ENCODE measurements at places on chromosomes 5 and 9.

DNA sequence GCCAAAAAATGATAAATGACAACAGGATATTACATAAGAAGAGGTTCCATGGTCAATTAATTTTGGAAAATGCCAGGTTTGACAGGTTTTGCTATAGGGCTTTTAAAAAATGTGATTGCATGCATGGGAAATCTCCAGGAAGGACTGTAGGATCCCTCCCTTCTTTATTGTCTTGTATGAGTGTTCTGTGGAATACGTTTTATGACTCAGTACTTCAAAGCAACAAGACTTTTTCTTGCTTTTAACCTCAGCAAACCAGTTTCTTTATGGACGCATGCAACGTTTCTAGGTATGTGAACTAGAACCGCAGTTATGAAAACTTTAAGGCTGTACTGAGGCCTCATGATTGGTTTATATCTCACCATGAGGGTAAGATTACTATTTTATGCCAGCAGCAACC, 76.6 kb upstream of the NTRK2 start:
- no peak overlapping the region for H3K4me3 ChIP-seq
- peaks cover 10% of the 10 kb centered on the region for H3K4me1 ChIP-seq
- H3K36me3 ChIP-seq, result no peaks in the 10 kb centered on the region
- no peak overlapping the region for H3K27ac ChIP-seq

- DNase-seq, result no peak
- H3K36me3 ChIP-seq, result no peaks in the 10 kb centered on the region
- peak overlapping the region; percentile 89 for H3K27ac ChIP-seq
- peaks cover 21% of the 10 kb centered on the region for H3K27me3 ChIP-seq
- peak overlapping the region; percentile 72 for H3K4me3 ChIP-seq
- H3K4me1 ChIP-seq, result peaks cover 48% of the 10 kb centered on the region
Measured at GRCh38 chr5:142358121-142358520, 33.3 kb upstream of the SPRY4 start.

GRCh38 chr5:81767097-81767496, 16.2 kb upstream of the SSBP2 start:
- no peak overlapping the region for H3K4me3 ChIP-seq
- DNase-seq, result no peak
- H3K36me3 ChIP-seq, result no peaks in the 10 kb centered on the region
- no peak overlapping the region for H3K27ac ChIP-seq
- no peaks in the 10 kb centered on the region for H3K4me1 ChIP-seq

- DNase-seq, result no peak
- H3K4me1 ChIP-seq, result no peaks in the 10 kb centered on the region
- no peaks in the 10 kb centered on the region for H3K27me3 ChIP-seq
- H3K36me3 ChIP-seq, result no peaks in the 10 kb centered on the region
- no peak overlapping the region for H3K4me3 ChIP-seq
Measured at GRCh38 chr9:113461285-113461684, 2.2 kb upstream of the RGS3 start.

GRCh38 chr5:176364765-176365350, 429 bp upstream of the ARL10 start:
- H3K27me3 ChIP-seq, result no peaks in the 10 kb centered on the region
- peak overlapping the region; percentile 71 for H3K4me3 ChIP-seq
- peak overlapping the region; percentile 50 for H3K27ac ChIP-seq
- DNase-seq, result no peak
- peaks cover 11% of the 10 kb centered on the region for H3K36me3 ChIP-seq
- peaks cover 30% of the 10 kb centered on the region for H3K4me1 ChIP-seq

- peak overlapping the region; percentile 90 for H3K4me3 ChIP-seq
- no peaks in the 10 kb centered on the region for H3K27me3 ChIP-seq
- H3K27ac ChIP-seq, result peak overlapping the region; percentile 96
Measured at GRCh38 chr5:150000990-150001659, 586 bp downstream of the HMGXB3 start.

DNA sequence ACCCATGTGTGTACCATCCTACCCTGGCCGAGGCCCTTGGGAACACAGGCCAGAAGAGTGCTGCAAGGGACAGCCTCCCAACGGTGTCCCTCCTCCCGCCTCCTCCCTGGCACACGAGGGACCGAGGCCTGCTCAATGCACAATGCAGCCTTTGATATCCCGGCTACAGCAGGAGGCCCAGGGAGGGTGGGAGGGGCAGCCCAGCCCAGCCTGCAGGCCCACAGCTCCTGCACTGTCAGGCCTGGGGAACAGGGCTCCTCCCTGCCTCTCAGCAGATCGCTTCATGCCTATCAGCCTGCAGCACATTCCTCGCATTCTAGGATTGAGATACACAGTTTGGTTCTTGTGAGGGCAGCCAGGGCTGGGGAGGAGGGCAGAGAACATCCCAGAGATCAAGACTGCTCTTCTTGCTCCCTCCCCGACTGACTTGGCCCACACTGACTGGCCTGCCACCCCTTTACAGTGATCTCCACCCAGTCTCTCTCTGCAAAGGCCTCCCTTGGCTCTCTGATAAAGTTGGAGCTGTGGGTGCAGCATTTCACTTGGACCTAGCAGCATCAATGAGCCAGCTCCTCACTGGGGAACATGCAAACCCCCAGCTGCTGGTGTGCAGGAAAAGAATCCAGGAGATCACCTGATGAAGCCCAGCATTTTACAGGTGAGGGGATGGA, at the start of gene SH3TC2:
SH3TC2 (minus strand) TSS at position 46 of the 671 bp plus-strand sequence; CDS start at position 6, 40 bp downstream.
- H3K4me3 ChIP-seq, result no peak within 1 kb of the TSS
- no peak for DNase-seq
- no peaks in the 10 kb centered on the region for H3K36me3 ChIP-seq
- peaks cover 6% of the 10 kb centered on the region for H3K27me3 ChIP-seq

GRCh38 chr5:173522518-173522917, 93.9 kb downstream of the BOD1 start:
- no peak overlapping the region for H3K27ac ChIP-seq
- no peaks in the 10 kb centered on the region for H3K36me3 ChIP-seq
- H3K4me1 ChIP-seq, result no peaks in the 10 kb centered on the region
- no peak overlapping the region for H3K4me3 ChIP-seq
- no peak for DNase-seq

DNA sequence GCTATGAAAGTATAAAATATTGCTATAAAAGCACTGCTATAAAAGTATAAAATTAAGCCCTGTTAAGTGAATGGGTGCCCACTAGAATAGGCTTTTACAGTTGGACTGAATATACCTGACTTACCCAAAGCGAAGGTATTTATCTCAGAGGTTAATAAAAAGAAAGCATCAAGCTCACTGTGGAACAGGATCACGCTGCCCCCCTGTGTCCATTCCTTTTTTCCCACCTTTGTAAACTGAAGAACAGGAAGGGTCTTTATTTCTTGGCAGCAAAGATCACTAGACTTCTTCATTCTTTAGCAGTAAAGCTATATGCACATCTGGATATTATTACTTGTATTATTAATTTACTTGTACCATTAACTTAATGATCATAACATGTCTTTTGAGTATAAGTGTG, 22.1 kb upstream of the PLPP6 start:
- H3K4me3 ChIP-seq, result no peak overlapping the region
- H3K4me1 ChIP-seq, result peaks cover 4% of the 10 kb centered on the region
- peaks cover 3% of the 10 kb centered on the region for H3K27me3 ChIP-seq
- H3K36me3 ChIP-seq, result no peaks in the 10 kb centered on the region
- DNase-seq, result peak; percentile 61

- DNase-seq, result peak; percentile 48
- no peak overlapping the region for H3K27ac ChIP-seq
- no peak overlapping the region for H3K4me3 ChIP-seq
- H3K4me1 ChIP-seq, result no peaks in the 10 kb centered on the region
Measured at GRCh38 chr9:14428781-14429230, 114.9 kb upstream of the NFIB start.

DNA sequence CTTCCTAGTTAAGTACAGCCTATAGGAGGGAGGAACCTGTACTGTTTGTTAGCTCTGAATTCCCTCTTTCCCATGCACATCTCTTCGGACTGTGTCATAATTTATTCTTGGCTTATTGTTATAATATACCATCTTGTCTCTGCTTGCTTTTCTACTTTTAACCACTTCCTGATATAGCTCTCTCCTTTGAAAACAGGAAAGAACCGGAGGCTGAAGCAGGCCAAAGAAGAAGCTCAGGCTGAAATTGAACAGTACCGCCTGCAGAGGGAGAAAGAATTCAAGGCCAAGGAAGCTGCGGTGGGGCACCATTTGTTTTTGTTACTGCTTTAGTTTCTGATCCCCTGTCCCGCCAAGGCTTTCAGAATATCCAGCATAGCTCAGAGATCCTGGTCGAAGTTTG, 4.8 kb downstream of the ATP6V1G1 start:
- peaks cover 72% of the 10 kb centered on the region for H3K36me3 ChIP-seq
- H3K4me3 ChIP-seq, result peak overlapping the region; percentile 62
- DNase-seq, result peak; percentile 83
- H3K27me3 ChIP-seq, result no peaks in the 10 kb centered on the region

DNA sequence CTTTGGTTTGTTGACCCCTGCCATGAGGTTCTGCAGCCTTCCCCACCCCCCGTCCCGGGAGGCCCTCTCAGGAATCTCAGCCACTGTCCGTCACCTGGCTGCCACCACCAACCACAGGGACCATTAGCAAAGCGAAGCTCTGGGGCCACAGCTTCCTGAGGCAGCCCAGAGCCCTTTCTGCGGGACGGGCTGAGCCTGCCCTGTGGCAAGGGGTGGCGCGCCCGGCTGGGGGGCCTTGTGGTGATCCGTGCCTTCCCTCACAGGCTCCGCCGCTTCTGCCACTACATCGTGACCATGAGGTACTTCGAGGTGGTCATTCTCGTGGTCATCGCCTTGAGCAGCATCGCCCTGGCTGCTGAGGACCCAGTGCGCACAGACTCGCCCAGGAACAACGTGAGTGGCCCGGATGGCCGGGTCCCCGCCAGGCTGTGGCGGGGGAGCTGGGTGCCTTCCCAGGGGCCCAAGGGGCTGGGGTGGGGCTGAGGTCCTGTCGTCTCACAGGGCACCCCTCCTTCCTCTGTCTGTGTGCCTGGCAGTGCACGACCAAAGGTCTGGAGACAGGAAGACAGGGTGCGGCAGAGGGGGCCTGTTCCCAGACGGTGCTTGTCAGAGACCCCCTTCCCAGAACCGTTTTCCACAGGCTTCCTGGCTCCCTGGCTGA, 169.2 kb downstream of the CACNA1B start:
- no peaks in the 10 kb centered on the region for H3K27me3 ChIP-seq
- no peak overlapping the region for H3K4me3 ChIP-seq
- peak; percentile 5 for DNase-seq
- H3K4me1 ChIP-seq, result no peaks in the 10 kb centered on the region

GRCh38 chr5:76942581-76942980, 10.3 kb upstream of the CRHBP start:
- no peak overlapping the region for H3K27ac ChIP-seq
- H3K4me1 ChIP-seq, result no peaks in the 10 kb centered on the region
- peaks cover 20% of the 10 kb centered on the region for H3K27me3 ChIP-seq
- H3K36me3 ChIP-seq, result no peaks in the 10 kb centered on the region
- no peak overlapping the region for H3K4me3 ChIP-seq

DNA sequence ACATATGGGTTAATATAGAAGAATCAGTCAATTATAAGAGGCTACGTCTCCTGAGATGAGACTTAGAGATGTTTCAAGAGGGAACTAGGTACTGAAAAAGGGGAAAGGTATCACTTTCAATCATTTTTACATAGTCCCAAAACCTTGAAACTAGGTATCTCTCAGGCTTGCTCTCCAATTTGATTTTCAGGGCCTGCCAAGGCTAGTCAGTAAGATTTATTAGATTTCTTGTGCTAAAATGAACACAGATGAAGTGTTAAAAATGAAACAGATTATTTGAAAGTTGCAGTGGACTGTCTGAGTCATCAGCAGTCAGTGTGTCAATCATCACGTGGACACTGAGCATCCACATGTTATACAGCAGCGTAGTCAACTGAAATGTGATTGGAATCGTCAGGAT, 591.1 kb downstream of the DTWD2 start:
- no peak overlapping the region for H3K27ac ChIP-seq
- no peaks in the 10 kb centered on the region for H3K27me3 ChIP-seq
- no peaks in the 10 kb centered on the region for H3K4me1 ChIP-seq
- H3K4me3 ChIP-seq, result no peak overlapping the region
- H3K36me3 ChIP-seq, result no peaks in the 10 kb centered on the region

GRCh38 chr9:134405527-134405926, 79.3 kb downstream of the RXRA start:
- H3K4me3 ChIP-seq, result no peak overlapping the region
- peak overlapping the region; percentile 42 for H3K27ac ChIP-seq
- peaks cover 35% of the 10 kb centered on the region for H3K4me1 ChIP-seq
- no peaks in the 10 kb centered on the region for H3K27me3 ChIP-seq
- H3K36me3 ChIP-seq, result no peaks in the 10 kb centered on the region
- DNase-seq, result no peak

GRCh38 chr5:31758803-31759425, 120.0 kb downstream of the PDZD2 start:
- H3K4me1 ChIP-seq, result no peaks in the 10 kb centered on the region
- no peak for DNase-seq
- no peaks in the 10 kb centered on the region for H3K27me3 ChIP-seq
- no peak overlapping the region for H3K4me3 ChIP-seq
- no peaks in the 10 kb centered on the region for H3K36me3 ChIP-seq
- no peak overlapping the region for H3K27ac ChIP-seq

GRCh38 chr9:104675611-104676010, 18.7 kb upstream of the OR13D1 start:
- no peak for DNase-seq
- no peak overlapping the region for H3K27ac ChIP-seq
- no peaks in the 10 kb centered on the region for H3K4me1 ChIP-seq
- no peak overlapping the region for H3K4me3 ChIP-seq
- peaks cover 9% of the 10 kb centered on the region for H3K27me3 ChIP-seq

- peaks cover 41% of the 10 kb centered on the region for H3K4me1 ChIP-seq
- no peak overlapping the region for H3K4me3 ChIP-seq
- H3K27me3 ChIP-seq, result peaks cover 18% of the 10 kb centered on the region
- H3K27ac ChIP-seq, result no peak overlapping the region
- no peak for DNase-seq
- H3K36me3 ChIP-seq, result no peaks in the 10 kb centered on the region
Measured at GRCh38 chr5:178117923-178118701, 4.8 kb downstream of the N4BP3 start.

- H3K36me3 ChIP-seq, result no peaks in the 10 kb centered on the region
- no peak overlapping the region for H3K4me3 ChIP-seq
- no peak for DNase-seq
- no peaks in the 10 kb centered on the region for H3K27me3 ChIP-seq
Measured at GRCh38 chr9:27755846-27756245, 182.6 kb upstream of the C9orf72 start.

DNA sequence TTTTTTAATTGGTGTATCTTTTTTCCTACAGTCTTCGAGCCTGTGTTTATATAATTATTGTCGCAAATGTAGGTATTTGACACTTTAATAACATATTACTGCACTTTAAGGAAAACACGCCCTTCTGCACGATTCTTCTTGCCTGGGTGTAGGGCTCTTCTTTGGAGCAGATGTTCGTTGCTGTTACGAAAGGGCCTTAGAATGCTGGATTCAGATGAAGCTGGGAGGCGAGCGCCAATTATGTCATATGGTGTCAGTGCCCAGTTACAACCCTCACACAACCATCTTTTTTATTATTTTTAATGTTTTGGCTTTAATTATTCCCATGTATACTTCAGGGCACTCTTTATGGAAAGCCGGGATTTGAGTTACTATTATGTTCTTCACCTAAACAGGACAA, 553.0 kb downstream of the EBF1 start:
- H3K4me1 ChIP-seq, result peaks cover 7% of the 10 kb centered on the region
- peaks cover 2% of the 10 kb centered on the region for H3K27me3 ChIP-seq
- no peaks in the 10 kb centered on the region for H3K36me3 ChIP-seq
- DNase-seq, result no peak
- H3K4me3 ChIP-seq, result no peak overlapping the region
- no peak overlapping the region for H3K27ac ChIP-seq

Measured in activated CD4-positive, alpha-beta T cell treated with anti-CD3 and anti-CD28 coated beads, Interleukin-2, amount 10 ng/mL, durations not matched to agents 7 days and 5 days (primary cell).